ENCODE measurements at places on chromosomes 11 and 22.

DNA sequence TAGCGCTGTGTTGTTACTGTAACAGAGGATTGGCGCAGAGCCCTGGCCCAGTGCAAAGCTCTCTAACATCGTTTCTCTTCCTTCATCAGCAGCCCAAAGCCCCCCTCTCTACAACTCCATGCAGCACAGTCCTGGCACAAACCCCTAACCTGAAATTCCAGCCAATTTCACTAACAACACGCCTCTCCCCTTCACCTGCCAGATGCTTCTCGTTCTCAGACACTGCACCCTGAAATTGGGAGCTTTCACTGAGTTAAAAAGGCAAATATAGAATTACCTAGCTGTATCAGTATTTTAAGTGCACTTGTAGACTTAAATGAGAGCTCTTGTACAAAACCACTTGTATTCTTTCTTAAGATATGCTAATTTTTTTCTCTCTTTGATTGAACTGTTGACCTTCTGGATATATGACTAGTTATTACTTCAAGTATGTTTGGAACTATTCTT, 16.3 kb downstream of the GRAP2 start:
- no peak for DNase-seq

DNA sequence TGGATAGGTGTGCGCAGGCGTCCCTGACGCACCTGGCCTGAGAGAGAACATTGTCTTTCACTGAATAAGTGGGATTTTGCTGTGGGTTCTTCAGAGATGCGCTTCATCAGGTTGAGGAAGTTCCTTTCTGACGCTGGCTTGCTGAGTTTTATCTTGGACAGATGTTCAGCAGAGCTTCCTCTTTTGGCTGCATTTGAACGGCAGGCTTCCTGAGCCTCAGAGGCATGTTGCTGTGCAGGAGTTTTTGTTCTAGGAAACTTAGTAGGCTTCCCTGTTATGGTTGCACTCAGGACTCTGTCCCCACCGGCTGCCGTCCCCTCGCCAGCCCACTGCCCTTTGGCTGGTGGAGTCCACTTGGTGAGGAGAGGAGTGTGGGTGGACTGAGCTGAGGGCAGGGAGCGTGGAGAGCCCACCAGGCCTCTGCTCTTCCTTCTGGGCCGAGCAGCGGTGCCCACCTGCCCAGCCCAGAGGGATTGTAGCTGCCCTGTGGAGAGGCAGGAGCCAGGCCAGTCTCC, 17.2 kb downstream of the FRMD8 start:
- no peak for DNase-seq

- no peak for DNase-seq
Measured at GRCh38 chr11:2808850-2809846, 76.4 kb downstream of the CDKN1C start.

DNA sequence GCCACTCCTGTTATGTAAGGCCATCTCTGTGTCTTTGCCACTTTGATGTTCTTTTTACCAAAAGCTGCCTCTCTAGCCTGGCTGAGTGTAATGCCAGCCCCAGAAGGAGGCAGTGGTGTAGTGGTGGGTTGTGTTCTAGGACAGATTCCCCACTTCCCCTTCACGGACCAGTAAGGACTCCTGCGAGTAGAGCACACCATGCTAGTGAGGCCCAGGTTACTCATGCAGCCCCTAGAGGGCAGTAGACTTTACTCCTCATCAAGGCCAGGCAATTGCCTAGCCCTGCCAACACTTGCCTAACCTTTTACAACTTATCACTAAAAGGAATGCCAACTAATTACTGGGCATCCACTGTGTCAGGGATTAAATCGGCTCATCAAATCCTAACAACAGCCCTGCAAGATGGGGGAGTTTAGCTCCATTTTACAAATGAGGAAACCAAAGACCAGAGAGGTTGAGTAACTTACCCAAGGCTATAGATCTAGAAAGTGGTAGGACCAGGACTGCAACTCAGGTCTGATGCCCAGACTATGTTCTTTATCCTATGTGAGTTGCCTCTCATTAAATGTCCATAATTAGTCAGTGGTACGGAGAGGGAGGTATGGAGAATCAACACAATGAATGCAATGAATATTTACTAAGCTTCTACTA, 75.3 kb downstream of the APIP start:
- DNase-seq = no peak

DNA sequence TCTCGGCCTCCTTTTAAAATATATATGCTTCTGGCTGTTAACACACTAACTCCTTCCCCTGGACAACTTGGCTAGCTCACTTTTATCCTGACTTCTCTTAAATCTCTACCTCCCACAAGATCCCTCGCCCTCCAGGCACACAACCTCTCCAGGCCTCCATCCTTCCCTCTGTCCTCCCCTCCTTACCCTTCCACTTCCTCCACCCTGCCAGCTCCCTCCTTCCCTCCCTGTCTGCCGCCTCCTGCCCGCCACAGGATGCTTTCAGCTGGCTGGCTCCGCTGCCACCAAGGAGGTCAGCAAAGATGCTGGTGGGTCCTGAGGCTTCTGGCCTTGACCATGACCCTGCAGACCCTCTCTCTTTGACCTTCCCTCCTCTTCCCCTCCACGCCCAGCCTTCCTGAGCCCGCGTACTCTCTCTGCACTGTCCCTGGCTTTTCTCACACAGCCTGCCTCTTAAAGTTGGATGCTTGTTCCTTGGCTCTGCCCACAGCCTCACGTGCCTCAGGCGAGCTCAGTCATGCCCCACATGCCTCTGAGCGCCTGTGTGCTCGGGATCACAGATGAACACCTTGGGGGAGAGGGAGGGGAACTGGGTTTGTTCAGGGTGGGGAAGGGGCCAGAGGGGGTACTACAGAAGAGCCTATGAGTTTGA, 6.7 kb downstream of the NFAM1 start:
- DNase-seq = no peak

- no peak for DNase-seq
Measured at GRCh38 chr11:123196060-123196714, 1.1 kb upstream of the CLMP start.

GRCh38 chr11:72445423-72445822, 11.1 kb upstream of the CLPB start:
- no peak for DNase-seq

- no peak for DNase-seq
Measured at GRCh38 chr11:117625237-117625636, 171.8 kb downstream of the DSCAML1 start.

GRCh38 chr11:46726206-46726862, 7.3 kb downstream of the F2 start:
- no peak for DNase-seq

DNA sequence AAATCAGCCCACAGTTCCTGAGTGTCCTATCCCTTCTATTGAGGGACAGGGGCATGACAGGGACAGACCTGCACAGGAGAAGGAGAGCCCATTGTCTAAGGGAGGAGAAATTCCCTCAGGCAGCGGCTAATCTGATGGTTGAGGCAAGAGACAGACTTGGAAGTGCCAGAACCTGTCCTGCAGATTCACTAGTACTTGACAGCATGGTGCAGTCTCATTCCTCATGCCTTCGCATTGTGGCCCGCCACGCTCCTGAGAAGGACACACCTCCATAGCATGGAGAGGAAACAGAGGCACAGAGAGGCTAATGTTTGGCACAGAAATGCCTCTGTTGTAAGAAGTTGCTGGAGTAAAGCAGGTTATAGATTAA, 3.2 kb downstream of the P2RY6 start:
- DNase-seq = no peak

DNA sequence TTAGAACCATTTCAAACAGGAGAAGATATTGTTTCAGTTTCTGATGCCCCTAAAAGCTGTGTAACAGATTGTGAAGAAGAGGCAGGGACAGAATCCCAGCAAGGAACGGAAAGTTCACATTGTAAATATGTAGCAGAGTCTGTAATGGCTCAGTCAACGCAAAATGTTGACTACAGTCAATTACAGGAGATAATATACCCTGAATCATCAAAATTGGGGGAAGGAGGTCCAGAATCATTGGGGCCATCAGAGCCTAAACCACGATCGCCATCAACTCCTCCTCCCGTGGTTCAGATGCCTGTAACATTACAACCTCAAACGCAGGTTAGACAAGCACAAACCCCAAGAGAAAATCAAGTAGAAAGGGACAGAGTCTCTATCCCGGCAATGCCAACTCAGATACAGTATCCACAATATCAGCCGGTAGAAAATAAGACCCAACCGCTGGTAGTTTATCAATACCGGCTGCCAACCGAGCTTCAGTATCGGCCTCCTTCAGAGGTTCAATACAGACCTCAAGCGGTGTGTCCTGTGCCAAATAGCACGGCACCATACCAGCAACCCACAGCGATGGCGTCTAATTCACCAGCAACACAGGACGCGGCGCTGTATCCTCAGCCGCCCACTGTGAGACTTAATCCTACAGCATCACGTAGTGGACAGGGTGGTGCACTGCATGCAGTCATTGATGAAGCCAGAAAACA, 40.8 kb downstream of the IGLL1 start:
- no peak for DNase-seq

GRCh38 chr22:36901411-36902142, 11.9 kb upstream of the CSF2RB start:
- DNase-seq = no peak

GRCh38 chr11:77051511-77051910, 15.3 kb upstream of the CAPN5 start:
- DNase-seq = no peak

DNA sequence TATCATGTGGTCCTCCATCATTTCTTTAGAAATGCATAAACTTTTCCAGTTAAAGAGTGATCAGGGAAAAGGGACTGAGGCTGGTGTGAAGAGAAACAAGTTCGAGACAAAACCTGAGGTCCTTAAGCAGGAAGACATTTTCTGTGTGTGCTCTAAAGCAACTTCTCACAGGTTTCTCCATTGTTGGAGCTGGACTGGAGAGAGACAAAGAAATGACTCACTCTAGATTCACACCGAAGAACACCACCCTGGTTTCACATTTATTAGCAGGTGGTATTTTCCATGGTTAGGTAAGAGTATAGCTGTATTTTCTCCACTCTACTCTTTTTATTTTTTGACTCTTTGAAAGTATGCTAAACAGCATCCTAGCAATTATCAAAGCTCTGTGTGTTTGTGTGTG, 736.4 kb downstream of the KCNA4 start:
- DNase-seq = no peak

GRCh38 chr22:30668386-30668710, 673 bp upstream of the DUSP18 start:
- DNase-seq = no peak

GRCh38 chr11:95925011-95925410, 1.1 kb upstream of the MTMR2 start:
- no peak for DNase-seq

GRCh38 chr22:26271427-26271826, 102.2 kb downstream of the SEZ6L start:
- no peak for DNase-seq

GRCh38 chr11:71499125-71499524, 27.9 kb upstream of the KRTAP5-7 start:
- DNase-seq = no peak

- DNase-seq = no peak
Measured at GRCh38 chr11:61869429-61869707, 22.0 kb downstream of the FADS3 start.

- no peak for DNase-seq
Measured at GRCh38 chr22:39469681-39470450, 13.1 kb downstream of the MGAT3 start.

DNA sequence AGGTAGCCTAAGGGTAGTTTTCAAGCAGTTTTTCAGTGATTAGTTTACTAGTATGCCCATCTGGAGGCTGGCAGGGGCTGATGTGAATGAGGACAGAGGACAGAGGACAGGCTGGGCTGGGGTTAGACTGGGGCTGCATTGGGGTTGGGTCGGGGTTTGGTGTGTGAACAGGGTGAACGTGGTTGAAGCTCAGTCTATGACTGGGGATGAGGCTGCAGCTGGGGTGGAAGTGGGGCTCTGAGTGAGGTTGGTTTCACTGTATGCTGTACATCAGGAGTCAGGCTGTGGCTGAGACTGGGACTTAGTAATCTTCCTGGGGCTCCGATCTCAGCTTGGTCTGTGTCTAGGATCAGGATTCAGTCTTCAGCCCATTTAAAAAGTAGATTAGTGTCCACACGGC, 451 bp downstream of the OR51E1 start:
- no peak for DNase-seq

- DNase-seq = no peak
Measured at GRCh38 chr11:117385906-117386305, 58.3 kb downstream of the CEP164 start.

GRCh38 chr11:69138265-69138664, 17.5 kb upstream of the SMIM38 start:
- DNase-seq = no peak

DNA sequence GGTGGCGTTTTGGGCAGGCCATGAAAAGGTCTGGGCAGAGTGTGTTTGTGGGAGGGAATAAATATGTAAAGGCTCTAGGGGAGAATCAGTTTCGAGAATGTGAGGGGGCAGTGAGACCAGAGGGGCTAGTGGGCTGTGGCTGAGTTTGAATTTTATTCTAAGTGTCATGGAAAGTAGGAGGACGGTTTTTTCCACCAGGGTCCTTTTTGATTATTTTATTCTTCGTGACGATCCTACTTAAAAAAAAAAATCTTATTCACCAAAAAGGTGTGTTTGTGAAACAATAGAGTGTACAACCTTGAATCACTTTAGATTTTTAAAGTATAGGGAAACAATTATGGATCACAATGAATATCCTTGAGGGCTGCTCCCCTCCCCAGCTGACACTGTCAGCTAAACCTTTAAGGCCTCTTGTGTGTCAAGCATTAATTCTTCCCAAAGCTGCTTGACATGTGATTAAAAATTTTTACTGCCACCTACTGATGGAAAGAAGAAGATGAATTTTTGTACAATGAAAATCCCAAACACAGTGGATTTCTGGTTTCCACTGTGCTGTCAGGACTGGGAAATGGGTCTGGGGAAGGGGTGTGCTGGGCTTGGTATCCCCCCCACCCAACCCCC, 107.5 kb upstream of the OR4B1 start:
- no peak for DNase-seq

GRCh38 chr22:33780531-33781136, 139.6 kb downstream of the LARGE1 start:
- no peak for DNase-seq

DNA sequence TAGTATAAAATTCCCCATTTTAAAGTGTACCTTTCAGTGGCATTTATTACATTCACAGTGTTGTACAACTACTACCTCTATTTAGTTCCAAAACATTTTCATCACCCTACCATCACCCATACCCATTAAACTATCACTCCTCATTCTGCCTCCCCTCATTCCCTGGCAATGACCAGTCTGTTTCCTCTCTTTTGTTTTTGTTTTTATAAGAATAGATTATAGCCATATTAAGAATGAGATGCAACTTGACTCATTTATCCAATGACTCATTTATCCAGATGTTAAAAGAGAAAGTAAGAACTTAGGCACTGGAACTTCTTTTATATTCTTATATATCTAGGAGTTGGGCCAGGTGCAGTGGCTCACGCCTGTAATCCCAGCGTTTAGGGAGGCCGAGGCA, 156.3 kb downstream of the FAT3 start:
- DNase-seq = no peak

- DNase-seq = no peak
Measured at GRCh38 chr22:24207264-24208011, 26.2 kb downstream of the SUSD2 start.

- no peak for DNase-seq
Measured at GRCh38 chr22:42134100-42135020, 3.8 kb upstream of the CYP2D6 start.

GRCh38 chr11:131681920-131682319, 311.5 kb downstream of the NTM start:
- DNase-seq = no peak
